ENCODE measurements at places on chromosomes 3 and 15.

DNA sequence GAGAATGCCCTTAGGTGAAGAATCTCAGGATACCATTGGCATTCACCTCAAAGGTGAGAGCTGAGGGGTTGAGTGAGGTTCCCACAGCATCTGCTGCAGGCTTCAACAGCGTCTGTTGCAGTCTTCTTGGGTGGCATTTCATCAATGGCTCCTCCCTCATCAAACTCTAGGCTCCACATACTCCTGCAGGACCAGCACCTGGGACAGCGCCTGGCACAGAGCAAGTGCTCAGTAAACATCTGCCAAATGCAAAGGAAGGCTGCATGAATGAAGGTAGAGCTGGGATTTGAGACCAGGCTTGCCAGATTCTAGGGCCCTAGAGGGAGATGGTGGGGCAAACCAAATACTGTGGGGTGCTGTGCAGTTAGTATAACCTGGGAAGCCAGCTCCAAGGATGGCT lies 9.6 kb downstream of the TRH start:
- no peak for DNase-seq

DNA sequence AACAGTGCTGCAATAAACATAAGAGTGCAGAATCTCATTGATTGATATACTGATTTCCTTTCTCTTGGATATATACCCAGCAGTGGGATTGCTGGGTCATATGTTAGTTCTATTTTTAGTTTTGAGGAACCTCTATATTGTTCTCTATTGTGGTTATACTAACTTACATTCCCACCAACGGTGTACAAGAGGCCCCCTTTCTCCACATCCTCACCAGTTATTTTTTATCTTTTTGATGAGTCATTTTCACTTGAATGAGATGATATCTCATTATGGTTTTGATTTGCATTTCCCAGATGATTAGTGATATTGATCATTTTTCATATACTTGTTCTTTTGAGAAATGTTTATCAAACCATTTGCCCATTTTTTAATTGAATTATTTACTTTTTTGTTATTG lies 12.4 kb upstream of the IREB2 start:
- DNase-seq, result no peak

DNA sequence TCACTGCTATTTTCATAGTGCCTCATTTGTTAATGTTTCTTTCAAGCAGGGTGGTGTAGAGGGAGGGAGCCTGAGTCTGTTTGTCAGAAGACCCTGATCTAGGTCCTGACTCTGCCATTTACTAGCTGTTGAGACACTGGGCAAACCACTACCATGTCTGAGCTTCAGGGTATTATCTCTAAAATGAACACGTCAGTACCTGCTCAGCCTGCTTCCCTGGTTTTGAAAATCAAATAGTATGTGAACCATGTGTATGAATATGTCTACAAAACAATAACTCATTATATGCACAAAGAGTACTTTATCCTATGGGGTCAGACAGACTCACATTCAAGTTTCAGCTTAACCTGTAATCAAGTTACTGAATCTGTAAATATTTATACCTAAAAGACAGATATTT lies 25.1 kb downstream of the SYNPR start:
- no peak for DNase-seq

GRCh38 chr3:37338500-37338899 lies 164.1 kb upstream of the LRRFIP2 start:
- peak; percentile 35 for DNase-seq

- no peak for DNase-seq
These were observed 19.6 kb upstream of the CSPG4 start for GRCh38 chr15:75732177-75732808.

DNA sequence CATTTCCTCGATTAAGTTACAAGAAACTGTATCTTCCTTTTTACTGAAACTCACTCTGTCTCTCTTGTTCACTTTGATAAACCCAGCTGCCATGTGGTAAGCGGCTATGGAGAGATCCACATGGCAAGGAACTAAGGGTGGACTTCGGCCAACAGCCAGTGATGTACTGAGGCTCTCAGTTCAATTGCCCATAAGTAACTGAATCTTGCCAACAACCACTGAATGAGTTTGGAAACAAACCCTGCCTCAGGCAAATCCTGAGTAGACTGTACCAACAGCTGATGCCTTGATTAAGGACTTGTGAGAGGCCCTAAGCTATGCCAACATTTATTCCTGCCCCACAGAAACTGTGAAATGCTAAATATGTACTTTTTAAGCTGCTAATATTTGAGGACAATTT lies 433.5 kb downstream of the PLOD2 start:
- no peak for DNase-seq

GRCh38 chr15:100310513-100311153 lies 31.1 kb downstream of the ADAMTS17 start:
- DNase-seq, result no peak

GRCh38 chr15:77529394-77530159 lies 103.1 kb downstream of the LINGO1 start:
- no peak for DNase-seq

- DNase-seq, result peak; percentile 71
These were observed 23.7 kb downstream of the CFAP92 start for GRCh38 chr3:128969993-128970739.

GRCh38 chr15:45646220-45646619 lies 11.4 kb downstream of the SQOR start:
- DNase-seq, result no peak

GRCh38 chr15:82849556-82850512 lies 40.4 kb downstream of the WHAMM start:
- peak; percentile 89 for DNase-seq

DNA sequence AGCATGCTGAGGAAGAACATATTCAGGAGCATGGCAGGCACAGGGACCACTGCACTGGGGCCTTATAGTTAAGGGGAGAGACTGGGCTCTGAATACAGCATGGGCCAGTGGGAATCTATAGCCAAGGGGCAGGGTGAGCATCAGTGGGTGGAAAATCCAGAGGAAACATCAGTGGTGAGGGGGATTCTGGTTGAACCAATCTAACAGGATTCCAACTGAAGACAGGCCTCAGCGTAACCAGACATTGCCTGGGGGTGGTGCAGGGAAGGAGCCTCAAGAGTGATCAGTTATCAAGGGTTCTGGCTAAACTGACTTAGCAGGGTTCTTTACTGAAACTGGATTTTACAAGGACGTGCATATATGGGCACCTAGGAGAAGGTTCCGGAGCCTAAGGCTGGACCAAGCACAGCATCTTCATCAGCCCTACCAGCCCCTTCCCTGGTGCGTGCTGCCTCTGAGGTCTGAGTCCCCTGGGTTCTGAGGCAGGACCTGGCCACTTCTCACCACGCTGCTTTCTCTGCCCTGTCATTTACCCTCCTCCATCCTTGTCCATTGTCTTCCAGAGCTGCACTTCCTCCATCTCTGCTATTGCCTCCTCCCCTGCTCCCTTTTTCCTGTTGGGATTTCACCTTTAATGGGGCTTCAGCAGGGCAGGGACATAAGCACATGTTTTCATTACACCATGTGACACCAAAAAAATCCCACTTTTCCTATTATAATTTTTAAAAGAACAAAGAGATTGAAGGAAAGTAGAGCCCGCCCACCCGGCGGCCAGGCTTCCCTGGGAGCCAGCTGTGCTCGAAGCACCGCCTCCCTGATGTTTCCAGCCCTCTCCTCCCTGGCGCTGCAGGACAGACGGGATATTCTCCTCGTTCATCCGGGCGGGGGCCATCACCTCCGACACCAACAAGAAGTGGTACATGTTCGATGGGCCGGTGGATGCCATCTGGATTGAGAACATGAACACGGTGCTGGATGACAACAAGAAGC lies 52.1 kb downstream of the DNAH1 start:
- no peak for DNase-seq

DNA sequence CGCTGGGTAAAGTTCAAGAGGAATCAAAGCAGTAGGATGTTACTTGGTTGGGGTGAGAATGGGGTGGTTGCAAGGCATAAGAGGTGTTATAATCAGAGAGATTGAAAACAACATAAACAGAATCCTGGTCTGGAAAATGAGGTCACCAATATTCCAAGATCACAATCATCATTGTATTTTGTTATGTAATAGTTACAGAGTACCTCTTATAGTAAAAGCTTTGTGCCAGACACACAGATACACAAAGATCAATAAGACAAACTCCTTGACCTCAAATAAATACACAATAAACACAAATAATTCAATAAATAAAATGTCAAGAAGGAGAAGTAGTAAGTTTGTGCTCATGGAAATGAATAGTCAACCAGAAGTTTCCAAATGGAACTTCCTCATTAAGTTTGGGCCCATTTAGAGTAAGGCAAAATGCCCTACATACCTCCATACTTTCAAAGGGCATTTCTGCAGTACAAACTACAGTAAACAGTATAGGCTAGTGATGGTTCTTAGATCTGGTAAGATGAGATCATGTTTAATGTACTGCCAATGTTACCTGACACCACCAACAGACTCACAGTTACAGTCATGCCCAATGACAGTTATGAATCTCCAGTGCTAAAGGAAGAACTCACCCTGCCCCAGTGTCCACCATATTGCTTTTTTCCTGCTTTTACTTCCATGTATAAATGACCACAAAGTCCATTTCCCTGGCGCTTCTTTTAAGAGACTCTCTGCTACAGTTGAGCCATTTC lies 93.4 kb downstream of the KCNMB2 start:
- no peak for DNase-seq

Data from GM03348 (cell line).